Aorta (tissue), 5 donors: ENCODE measurements at places on chromosomes 6 and 20.

- no peaks in the 10 kb centered on the region for H3K27me3 ChIP-seq
- no peak for DNase-seq
- H3K4me1 ChIP-seq: no peaks in the 10 kb centered on the region
- H3K36me3 ChIP-seq: no peaks in the 10 kb centered on the region
- H3K4me3 ChIP-seq: no peak overlapping the region
Measured at GRCh38 chr20:33444797-33445560, 1.4 kb upstream of the SNTA1 start.

DNA sequence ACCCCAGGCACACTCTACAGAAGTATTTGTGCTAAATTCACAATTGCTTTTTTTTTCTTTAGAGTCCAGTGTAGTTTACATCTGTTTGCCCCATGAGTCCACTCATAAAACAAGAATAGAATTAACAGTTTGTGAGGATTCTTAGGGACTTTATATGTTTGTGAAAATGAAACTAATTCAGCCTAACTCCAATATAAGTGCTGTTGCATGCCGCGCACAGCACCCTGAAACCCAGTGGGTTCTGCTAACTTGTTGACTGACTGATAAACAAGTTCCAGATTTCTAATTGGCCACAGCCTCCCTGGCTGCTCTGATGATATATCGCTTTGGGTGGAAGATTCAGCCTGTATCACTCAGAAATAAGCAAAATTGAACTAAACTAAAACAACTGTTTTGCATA lies 561.4 kb downstream of the PKHD1 start:
- H3K27ac ChIP-seq: no peak overlapping the region
- no peaks in the 10 kb centered on the region for H3K36me3 ChIP-seq
- no peaks in the 10 kb centered on the region for H3K27me3 ChIP-seq
- DNase-seq: no peak

GRCh38 chr6:77561768-77562314 lies 91.0 kb upstream of the MEI4 start:
- H3K27me3 ChIP-seq: no peaks in the 10 kb centered on the region
- no peaks in the 10 kb centered on the region for H3K36me3 ChIP-seq
- H3K27ac ChIP-seq: no peak overlapping the region
- no peaks in the 10 kb centered on the region for H3K4me1 ChIP-seq
- no peak for DNase-seq

DNA sequence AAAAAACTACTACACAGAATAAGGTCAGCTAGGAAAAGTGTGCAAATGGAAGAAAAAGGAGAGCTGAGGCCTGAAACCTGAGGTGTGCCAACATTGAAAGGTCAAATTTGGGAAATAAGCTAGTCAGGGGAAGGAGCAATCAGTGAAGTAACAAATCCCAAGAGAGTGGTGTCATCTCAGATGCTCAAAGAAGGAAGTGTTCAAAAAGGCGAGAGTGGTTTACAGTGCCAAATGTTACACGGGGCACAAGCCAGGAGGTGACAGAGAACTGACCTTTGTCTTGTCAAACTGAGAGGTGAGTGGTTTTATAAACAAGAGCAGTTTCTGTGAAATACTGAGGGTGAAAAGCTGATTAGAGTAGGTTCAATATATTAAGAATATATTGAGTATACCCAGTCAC lies 83.0 kb upstream of the TCF21 start:
- peaks cover 7% of the 10 kb centered on the region for H3K4me1 ChIP-seq
- no peaks in the 10 kb centered on the region for H3K27me3 ChIP-seq
- no peak overlapping the region for H3K27ac ChIP-seq
- no peak for DNase-seq
- H3K36me3 ChIP-seq: no peaks in the 10 kb centered on the region

DNA sequence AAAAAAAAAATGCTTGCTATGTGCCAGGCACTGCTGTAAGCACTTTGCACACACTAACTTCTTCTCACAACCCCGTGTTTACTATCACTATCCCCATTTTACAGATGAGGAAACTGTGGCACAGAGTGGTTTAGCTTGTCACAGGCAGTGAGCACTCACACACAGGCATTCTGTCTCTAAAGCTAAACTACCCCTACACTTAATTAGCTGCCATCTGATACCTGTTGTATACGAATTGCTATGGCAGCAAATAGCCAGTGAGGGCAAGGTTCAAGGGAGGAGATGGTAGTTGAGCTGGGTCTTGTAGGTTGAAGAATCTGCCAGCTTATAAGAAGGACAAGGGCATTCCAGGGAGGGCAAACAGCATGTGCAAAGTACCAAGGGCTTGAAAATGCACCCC lies 5.2 kb downstream of the TNNC2 start:
- no peaks in the 10 kb centered on the region for H3K27me3 ChIP-seq
- H3K36me3 ChIP-seq: no peaks in the 10 kb centered on the region
- H3K4me3 ChIP-seq: no peak overlapping the region
- no peak overlapping the region for H3K27ac ChIP-seq
